ENCODE measurements at places on chromosomes 16 and 17. TPM values are rescaled to one million over a fixed set of nuclear protein-coding genes. Genes with fewer than 3 reads are reported as not detected.

DNA sequence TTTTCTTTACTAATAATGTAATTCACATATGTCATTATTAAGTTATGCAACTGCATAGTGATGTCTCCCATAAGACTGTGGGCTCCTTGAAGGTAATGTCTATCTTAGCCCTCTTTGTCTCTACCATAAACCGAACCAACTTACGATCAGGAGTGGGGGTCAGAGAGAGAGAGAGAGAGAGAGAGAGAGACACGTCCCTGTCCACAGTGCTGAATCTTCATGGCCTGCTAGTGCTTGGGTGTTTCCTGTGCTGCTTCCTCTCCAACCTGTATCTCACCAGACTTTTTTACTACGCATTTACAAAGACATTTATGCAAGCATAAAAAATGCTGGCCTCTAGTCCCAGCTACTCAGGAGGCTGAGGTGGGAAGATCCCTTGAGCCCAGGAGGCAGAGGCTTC lies 52.2 kb upstream of the HAPSTR1 start:
- DNase-seq = no peak

DNA sequence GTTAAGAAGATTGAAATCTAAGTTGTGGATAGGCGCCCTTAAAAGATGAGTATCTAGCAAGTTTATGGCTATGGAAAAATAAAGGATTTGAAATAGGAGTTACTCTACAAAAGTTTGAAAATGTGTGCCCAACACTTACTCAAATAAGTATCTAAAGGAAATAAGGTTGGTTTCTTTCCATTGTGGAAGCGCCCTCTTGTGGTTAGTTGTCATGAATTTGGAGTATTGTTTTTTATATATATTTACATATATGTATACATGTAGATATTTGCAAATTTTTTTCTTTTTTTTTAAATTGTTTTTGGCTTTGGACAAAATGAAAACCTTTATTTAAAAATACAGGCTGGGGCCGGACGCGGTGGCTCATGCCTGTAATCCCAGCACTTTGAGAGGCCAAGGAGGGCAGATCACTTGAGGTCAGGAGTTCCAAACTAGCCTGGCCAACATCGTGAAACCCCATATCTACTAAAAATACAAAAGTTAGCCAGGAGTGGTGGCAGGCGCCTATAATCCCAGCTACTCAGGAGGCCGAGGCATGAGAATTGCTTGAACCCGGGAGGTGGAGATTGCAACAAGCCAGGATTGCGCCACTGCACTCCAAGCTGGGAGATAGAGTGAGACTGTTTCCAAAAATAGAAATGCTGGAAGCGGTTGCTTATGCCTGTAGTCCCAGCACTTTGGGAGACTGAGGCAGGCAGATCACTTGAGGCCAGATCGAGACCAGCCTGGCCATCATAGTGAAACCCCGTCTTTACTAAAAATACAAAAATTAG lies 24.0 kb upstream of the VPS4A start:
- DNase-seq = peak; percentile 4

GRCh38 chr17:79991140-79991923 lies 44.3 kb downstream of the TBC1D16 start:
- no peak for DNase-seq

DNA sequence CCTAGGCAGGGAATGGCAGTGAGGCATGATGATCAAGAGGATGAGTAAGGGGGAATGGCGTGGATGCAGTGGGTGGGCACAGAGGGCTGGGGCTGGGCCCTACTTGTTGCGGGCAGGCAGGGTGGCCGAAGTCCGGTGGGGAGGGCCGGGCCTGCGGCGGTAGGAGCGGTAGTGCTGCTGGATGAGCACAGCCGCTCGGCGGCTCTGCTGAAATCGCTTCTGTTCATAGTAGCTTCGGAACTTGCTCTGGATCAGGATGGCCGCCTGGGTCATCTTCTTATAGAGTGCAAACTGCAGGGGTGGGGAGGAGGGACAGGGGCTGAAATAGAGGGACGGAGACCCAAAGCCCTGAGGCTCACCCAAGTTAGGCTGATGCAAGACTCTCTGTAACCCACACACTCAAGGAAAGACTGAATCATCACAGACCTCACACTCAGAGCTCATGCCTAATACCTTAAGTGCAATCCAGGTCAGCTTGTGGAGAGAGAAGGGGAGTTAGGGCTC lies 1.5 kb upstream of the SPAG7 start:
- DNase-seq = peak; percentile 81

- no peak for DNase-seq
Observed at GRCh38 chr16:11793840-11794239, 3.2 kb downstream of the ZC3H7A start.

GRCh38 chr16:6160871-6161270 lies 1063.3 kb upstream of the EEF2KMT start:
- no peak for DNase-seq

- DNase-seq = no peak
Observed at GRCh38 chr16:65200156-65200773, 78.4 kb upstream of the CDH11 start.

- peak; percentile 99 for DNase-seq
Observed at GRCh38 chr17:72661116-72661944, 431.2 kb downstream of the SLC39A11 start.

GRCh38 chr17:49985310-49985990 lies 9.6 kb downstream of the DLX3 start:
- no peak for DNase-seq

- no peak for DNase-seq
Observed at GRCh38 chr17:27326051-27326450, 32.1 kb downstream of the WSB1 start.

DNA sequence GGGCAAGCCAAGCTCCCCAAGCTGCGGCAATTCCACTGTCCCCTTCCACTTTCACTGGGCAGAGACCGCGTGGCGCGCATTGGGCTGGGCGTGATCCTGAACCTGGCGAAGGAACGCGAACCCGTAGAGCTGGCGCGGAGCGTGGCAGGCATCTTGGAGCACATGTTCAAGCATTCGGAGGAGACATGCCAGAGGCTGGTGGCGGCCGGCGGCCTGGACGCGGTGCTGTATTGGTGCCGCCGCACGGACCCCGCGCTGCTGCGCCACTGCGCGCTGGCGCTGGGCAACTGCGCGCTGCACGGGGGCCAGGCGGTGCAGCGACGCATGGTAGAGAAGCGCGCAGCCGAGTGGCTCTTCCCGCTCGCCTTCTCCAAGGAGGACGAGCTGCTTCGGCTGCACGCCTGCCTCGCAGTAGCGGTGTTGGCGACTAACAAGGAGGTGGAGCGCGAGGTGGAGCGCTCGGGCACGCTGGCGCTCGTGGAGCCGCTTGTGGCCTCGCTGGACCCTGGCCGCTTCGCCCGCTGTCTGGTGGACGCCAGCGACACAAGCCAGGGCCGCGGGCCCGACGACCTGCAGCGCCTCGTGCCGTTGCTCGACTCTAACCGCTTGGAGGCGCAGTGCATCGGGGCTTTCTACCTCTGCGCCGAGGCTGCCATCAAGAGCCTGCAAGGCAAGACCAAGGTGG lies 9.8 kb downstream of the SARM1 start:
- no peak for DNase-seq

DNA sequence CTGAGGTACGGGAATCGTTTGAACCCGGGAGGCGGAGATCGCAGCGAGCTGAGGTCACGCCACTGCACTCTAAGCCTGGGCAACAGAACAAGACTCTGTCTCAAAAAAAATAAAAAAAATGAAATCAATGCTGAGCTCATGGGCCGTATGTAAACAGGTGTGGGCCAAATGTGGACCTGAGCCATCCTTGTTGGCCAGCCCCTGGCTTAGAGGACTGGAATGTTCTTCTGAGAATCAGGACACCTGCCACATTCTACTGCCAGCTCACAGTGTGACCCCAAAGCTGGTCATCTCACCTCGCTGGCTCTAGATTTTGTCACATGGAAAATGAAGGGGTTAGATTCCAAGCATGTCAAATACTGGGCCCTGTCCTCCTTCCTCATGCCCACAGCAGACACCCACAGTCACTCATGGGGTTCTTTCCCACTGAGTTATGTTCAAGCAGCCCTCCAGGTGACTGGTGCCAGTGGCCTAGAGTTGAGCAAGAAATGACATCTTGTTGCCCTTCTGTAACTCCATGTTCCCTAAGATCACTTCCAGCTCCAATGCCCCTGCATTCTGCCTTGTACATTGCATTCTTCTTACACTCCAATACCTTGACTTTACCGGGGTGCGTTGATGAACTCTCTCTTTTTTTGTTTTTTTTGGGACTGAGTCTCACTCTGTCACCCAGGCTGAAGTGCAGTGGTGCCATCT lies 110.6 kb downstream of the ABCC1 start:
- no peak for DNase-seq

GRCh38 chr17:8227238-8227581 lies 16.8 kb upstream of the AURKB start:
- DNase-seq = no peak

GRCh38 chr16:21590796-21591195 lies 8.6 kb upstream of the METTL9 start:
- DNase-seq = no peak

DNA sequence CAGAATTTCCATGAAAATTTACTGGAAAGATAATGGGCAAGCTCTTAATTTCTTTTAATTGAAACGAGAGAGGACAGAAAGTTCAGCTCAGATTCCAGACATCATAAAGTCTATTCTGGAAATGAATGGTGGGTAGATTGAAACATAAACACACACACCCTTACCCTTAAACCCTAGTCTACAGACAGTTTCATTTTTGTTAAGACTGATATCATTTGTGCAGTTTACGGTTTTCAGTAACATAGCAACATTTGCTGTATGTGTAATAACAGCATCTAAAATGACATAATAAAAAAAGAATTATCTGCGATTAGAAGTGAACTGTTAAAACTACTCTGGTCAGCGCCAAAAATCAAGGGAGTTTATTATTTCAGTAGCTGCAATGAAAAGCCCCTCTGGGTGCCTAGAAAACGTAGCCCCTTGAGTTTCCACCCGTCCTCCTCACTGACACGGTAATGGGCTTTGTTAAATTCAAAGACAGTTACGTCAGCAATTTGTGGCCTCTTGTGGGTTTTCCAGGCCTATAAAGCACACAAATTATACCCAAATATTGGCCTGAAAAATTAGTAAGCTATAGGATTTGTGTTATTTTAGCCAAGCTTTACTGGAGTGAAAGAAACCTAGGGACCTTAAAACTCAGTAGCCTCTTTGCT lies 520.6 kb upstream of the SOX9 start:
- DNase-seq = no peak

GRCh38 chr16:8355675-8356074 lies 234.6 kb downstream of the TMEM114 start:
- no peak for DNase-seq

DNA sequence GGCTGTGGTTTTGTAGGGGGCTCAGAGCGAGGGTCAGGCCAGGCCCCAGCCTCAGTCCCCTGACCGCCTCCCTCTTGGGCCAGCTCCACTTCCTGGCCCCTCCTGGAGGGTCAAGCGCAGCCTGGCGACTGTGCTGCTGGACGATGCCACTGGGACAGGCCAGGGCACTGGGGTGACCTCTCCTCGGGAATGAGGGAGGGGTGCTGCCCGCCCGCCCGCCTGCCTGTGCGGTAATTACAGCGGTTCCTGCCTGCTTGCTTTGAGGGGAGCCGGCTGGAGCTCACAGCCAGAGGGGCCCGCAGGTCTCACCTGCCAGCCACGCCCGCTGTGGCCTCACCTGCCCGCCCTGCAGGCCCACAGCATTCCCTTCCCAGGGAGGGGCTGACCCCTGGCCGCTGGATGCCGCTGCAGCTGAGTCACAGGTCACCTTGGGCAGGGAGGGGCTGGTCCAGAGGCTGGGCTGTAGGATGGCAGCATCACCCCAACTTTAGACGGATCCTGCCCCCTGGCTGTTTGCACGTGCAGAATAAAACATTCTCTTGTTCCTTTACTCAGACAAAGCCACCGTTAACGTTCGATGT lies 76.7 kb upstream of the CBX4 start:
- DNase-seq = peak; percentile 12

DNA sequence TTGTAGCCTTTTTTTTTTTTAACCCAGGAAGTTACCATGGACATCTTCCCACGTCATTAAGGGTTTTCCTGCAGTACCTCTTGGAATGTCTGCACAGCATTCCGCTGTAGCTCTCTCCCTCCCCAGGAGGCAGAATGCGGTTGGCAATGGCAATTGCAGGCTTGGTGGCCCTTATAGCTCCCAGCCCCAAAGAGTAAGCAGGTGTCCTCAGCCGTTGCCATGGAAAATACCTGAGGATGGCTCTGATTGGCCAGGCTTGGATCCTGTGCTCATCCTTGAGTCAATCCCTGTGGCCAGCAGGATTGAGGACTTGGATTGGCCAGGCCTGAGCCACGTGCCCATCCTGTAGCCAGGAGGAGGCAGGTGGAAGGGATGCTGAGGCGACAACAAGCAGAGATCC lies 15.5 kb upstream of the TIMP2 start:
- DNase-seq = no peak

- peak; percentile 80 for DNase-seq
Observed at GRCh38 chr16:12507366-12507765, 296.3 kb downstream of the CPPED1 start.

DNA sequence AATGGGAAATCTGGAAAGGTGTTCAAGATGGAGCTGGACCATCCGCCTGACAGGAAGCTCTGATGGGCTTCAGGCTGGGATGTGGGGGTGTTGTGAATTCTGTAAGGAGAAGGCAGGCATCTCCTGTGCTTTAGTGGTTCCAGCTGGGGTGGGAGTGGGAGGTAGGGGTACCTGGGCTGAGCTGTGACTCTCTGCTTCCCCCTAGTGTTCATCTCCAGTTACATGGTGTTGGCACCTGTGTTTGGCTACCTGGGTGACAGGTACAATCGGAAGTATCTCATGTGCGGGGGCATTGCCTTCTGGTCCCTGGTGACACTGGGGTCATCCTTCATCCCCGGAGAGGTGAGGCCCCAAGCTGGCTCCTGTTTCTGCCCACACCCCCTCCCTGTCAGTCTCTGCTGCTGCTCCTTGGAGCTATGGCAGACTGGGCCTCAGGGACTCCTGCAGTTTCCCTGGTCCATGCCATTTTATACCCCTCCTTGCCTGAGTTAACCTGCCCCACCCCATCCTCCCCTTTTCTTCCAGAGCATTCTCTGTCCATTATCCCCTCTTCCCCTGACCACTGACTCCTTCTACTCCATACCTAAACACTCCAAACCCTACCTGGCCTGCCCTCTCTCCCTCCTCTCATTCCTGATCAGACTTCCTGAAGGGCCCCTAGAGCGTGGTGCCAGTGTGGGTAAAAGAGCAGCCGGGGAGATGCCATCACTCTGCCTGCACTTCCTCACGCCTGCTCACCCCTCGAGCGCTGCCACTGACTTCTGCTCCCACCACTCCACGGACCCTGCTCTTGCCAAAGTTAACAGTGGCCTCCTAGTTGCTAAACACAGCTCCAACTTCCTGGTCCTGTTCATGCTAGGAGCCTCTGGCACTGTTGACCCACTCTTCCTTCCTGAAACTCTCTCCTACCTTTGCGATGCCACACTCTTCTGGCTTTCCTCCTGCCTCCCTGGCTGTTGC lies 3.4 kb downstream of the SPNS1 start:
- no peak for DNase-seq

DNA sequence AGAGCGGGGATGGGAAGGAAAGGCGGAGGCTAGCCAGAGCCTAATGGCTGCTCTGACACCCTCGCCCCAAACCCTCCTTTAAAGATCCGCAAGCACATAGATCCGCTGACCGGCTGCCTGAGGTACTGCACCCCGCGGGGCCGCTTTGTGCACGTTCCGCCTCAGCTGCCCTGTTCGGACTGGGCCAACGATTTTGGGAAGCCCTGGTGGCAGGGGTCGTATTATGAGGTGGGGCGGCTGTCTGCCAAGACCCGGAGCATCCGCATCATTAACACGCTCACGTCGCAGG lies 663 bp downstream of the CYB5D1 start:
- peak; percentile 48 for DNase-seq

- no peak for DNase-seq
Observed at GRCh38 chr16:7366993-7367880, 34.6 kb downstream of the RBFOX1 start.

Gene ARL17B
- total RNA-seq = 6.5 TPM

Gene CDH5
- not detected for total RNA-seq

Gene KCTD19
- not detected for total RNA-seq

Gene ZP2
- total RNA-seq = not detected

Gene BEAN1
- 0.14 TPM for total RNA-seq

Gene PLCG2
- 1.8 TPM for total RNA-seq

Gene RAC3
- total RNA-seq = 27.5 TPM

Measured in foreskin keratinocyte (primary cell).